Stimulated activated CD4-positive, alpha-beta T cell treated with anti-CD3 and anti-CD28 coated beads, Interleukin-2, amount 100 ng/mL, for 48 hours (primary cell): ENCODE measurements at places on chromosomes 4 and X.

DNA sequence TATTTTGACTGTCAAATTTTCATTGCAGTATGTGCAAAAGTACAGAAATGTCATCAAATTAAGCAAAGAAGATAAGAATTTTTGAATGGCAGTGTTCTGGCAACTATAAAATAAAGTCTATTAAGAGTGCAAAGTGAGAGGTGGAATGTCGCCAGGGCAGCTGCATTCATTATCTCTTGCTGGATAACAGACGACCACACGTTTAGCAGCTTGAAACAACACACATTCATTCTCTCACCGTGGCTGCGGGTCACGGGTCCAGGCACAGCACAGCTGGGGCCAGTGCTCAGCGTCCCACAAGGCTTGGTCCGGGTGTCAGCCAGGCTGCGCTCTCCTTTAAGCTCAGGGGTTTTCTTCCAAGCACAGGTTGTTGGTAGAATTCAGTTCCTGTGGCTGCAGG is 113.9 kb downstream of the GPR143 start:
- no peak for DNase-seq

- no peak for DNase-seq
These were observed 1095.2 kb upstream of the POU3F4 start for GRCh38 chrX:82412858-82413257.

- no peak for DNase-seq
These were observed 1.0 kb upstream of the DCK start for GRCh38 chr4:70992391-70992881.

- no peak for DNase-seq
These were observed 128.6 kb upstream of the NPY2R start for GRCh38 chr4:155079871-155080270.

DNA sequence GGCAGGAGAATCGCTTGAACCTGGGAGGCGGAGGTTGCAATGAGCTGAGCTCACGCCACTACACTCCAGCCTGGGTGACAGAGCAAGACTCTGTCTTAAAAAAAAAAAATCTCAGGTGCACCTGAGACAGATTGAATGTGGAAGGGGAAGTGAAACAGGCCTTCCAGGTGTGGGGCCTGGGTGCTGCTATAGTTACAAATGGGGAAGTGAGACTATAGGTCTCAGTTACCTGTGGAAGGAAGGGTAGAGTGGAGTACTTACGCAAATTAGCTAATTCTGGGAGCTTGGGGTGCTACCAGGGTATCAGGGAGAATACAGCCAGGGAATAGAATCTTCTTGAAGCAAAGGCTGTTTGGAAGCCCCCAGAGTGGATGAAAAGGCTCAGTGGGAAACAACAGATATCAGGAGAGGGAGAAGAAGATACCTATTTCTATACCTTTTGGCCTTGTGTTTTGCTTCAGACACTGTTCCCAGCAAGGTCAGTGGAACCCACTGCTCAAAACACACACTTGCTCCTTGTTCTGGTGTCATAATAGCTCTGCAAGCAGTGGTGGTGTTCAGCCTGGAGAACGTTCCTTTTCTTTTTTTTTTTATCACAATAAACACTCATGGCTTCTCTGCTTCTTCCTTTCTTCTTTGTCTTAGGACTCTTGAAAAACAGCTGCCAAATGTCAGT is 7.0 kb downstream of the CD38 start:
- DNase-seq: no peak

DNA sequence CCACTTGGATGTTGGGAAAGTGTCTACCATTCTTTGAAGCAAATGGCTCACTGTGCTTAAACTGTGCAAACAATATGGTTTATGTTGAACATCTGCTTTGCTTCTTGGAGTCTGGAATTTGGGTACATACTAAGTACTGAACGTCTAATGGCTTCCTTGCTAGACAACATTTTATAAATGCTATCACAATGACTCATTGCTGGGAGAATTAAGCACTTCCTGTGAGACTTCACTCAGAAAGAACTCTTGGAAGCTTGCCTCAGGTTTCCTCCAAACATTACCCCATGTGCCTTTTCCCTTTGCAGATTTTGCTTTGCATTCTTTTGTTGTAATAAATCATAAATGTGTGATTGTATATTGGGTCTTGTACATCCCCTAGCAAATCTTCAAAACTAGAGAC is 139.7 kb downstream of the PACRGL start:
- no peak for DNase-seq

GRCh38 chrX:110331444-110332030 is 13.7 kb upstream of the AMMECR1 start:
- DNase-seq: no peak

GRCh38 chrX:32597777-32598176 is 613.6 kb downstream of the DMD start:
- DNase-seq: no peak

GRCh38 chr4:26032630-26033317 is 118.8 kb downstream of the SMIM20 start:
- DNase-seq: no peak

- no peak for DNase-seq
These were observed 91.4 kb upstream of the MAD2L1 start for GRCh38 chr4:120158046-120158445.

DNA sequence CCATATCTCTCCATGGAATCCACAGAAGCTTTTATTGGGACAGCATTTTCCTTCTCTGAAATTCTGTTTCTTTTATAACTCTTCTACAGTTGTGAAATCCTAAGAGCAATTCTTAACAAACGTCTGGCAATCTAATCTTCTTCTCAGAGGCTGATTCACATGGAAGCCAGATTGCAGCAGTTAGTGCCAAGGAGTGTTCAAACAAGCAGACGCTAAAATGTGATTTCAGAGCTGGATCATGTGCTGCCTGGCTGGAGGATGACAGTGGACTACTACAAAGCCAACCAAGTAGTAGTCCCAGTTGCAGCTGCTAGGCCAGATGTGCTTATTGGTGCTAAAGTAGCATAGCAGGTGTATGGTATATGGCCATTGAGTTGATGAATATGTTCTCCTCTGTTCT is 27.7 kb upstream of the GLRB start:
- DNase-seq: no peak

GRCh38 chrX:11197671-11198070 is 86.5 kb downstream of the HCCS start:
- no peak for DNase-seq

GRCh38 chr4:150358691-150359090 is 223.3 kb upstream of the MAB21L2 start:
- no peak for DNase-seq

- no peak for DNase-seq
These were observed 185.5 kb upstream of the PSAPL1 start for GRCh38 chr4:7620086-7620813.

DNA sequence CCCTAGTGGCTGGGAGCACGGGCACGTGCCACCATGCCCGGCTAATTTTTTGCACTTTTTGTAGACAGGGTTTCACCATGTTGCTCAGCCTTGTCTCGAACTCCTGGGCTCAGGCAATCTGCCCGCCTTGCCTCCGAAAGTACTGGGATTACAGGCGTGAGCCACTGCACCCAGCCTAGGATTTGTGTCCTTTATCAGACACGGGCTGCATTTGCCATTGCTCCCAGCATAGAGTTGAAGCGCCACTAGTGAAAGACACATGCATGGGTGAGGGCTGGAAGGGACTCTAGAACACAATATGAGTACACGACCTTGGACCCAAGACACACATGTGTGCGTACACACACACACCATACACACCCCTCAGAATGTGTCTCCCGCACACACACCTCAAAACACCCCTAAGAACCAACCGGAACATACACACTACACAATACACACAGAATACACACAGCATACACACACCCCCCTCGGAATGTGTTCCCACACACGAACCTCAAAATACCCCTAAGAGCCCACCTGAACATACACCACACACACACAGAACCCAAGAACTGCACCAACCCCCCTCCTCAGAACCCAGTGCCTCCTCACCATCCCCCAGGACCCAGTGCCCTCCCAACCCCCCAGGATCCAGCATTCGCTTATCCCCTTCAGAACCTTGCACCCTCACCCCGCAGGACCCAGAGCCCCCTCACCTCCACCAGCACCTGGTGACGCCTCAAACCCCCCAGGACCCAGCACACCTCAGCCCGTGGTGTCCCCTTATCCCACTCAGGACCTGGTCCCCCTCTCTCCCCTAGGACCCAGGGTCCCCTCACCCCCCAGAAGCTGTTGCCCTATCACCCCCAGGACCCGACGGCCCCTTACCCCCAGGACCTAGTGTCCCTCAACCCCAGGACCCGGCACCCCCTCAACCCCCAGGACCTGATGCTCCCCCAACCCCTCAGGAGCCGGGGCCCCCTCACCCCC is 1.0 kb downstream of the TNIP2 start:
- DNase-seq: no peak

DNA sequence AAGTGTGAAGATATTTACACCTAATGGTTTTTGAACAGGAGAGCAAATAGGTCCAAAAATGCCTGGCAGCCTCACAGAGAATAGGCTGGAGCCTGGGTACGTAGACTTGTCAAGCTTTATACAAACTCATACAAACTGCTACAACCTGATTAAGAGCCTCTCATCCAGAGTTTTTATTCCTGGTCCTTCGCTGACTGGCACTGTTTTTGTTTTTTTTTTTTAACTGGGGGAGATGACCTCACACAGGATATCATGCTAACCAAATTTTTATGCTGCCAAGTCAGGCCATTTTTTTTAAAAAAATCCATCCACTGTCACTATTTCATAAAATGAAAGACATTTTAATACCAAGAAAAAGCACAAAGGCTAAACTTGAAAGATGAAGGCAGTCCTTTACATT is 1.9 kb downstream of the FAM114A1 start:
- no peak for DNase-seq

- DNase-seq: no peak
These were observed 120.9 kb downstream of the ANKRD50 start for GRCh38 chr4:124591637-124592036.

DNA sequence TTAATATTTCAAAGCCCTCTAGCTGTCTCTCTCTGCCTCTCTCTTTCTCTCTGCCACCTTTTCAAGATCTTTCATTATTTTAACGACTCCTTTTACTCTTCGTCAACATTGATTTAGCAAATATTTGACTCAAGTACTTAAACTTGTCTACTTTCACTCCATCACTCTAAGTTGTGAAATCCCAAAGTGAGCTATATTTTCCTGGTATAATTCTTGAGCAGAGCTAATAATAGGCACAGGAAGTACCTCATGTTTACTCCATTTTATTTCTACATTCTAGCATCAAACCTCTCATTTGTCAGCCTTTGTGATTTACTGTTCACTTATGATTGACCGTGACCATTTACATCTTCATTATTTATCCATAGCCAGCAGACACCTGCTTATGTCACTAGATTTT is 482.5 kb downstream of the RPA4 start:
- DNase-seq: no peak

DNA sequence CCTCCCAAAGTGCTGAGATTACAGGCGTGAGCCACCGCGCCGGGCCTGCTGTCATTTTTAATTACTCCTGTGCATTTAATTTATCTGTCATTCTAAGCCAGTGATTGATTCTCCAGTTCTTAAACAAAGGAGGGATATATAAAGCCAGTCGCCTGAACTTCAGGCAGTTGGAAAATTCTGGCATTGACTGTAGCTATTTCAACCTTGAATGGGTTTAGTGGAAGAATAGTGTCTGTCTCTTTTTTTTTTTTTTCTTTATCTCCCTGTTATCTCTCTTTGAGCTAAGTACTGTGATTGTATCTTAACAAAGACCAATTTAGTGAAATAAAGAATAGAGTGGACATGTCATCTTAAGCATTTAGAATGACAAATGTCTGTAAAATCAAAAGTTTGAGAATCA is 11.0 kb downstream of the NEIL3 start:
- DNase-seq: no peak

GRCh38 chrX:134452596-134452995 is 7.4 kb upstream of the HPRT1 start:
- no peak for DNase-seq

GRCh38 chr4:85028910-85029309 is 62.4 kb upstream of the WDFY3 start:
- DNase-seq: no peak

- no peak for DNase-seq
These were observed 559 bp upstream of the PCDH18 start for GRCh38 chr4:137532869-137533236.

GRCh38 chr4:689723-690122 is 772 bp upstream of the SLC49A3 start:
- DNase-seq: no peak

DNA sequence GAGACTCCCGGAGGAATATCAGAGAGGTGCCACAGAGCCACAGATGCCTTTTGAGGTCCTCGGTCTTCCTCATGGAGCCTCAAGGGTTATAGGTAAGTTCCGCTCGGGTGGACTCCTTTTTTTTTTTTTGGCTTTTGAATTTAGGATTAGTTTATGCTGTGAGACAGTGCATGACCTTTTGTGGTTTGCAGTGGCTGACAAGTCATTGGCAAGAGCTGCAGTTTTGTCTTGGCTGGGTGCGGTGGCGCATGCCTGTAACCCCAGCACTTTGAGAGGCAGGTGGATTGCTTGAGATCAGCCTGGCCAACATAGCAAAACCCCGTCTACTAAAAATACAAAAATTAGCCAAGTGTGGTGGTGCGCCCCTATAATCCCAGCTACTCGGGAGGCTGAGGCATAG is 4.5 kb upstream of the GRSF1 start:
- no peak for DNase-seq

DNA sequence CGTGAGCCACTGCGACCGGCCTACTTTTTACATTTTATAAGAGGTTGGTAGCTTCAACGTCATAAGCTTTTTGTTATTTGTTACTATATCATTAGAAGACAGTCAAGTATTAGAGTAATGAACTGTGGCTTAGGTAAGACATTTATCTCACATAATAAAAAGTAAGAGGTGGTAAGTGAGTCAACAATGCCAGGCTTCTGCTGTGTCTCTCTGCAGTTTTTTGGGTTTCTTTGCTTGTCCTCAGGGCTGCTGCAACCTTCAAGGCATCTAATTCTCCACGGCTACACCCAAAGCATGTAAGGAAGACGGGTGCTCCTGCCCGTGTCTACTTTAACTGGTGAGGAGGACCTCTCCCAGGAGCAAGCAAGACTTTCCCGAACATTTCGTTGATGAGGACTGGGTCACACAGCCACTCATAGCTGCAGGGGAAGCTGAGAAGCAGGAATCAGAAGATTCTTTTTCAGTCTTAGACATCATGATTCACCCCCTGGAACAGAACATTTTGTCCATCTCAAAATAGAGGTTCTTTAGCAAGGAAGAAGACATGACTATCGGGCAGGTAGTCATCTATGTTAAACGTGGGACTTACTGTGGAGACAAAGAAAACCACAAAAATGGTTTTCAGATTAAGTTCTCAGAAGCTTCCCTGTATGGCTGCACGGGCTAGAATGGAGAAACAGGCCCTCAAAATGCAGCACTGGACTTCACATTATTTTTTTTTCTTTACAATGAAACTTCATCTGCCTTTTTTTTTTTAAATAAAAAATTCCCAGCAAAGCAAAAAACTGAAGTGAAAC is 13.0 kb upstream of the RHOH start:
- no peak for DNase-seq

- no peak for DNase-seq
These were observed 2361.6 kb upstream of the AGA start for GRCh38 chr4:179803857-179804256.

DNA sequence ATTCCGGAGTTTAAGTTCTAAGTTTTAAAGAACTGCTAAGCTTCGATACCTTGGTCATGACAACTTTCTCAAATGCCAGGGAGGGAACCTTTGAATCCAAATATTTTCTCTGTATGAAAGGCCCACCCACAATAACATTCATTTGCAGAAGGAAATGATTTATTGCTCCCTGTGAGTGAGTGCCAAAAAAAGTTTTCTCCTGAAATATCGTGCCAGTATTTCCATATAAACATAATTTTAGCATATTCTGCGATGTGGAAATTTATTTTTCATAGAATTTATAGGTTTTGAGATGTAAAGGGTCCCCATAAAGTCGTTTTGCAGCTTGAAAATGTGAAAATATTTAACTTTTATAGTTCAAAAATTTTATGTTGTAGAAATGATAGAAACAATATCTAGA is 53.9 kb downstream of the BMPR1B start:
- DNase-seq: no peak
